SK-N-MC (cell line): ENCODE measurements at places on chromosomes 16 and 17.

DNA sequence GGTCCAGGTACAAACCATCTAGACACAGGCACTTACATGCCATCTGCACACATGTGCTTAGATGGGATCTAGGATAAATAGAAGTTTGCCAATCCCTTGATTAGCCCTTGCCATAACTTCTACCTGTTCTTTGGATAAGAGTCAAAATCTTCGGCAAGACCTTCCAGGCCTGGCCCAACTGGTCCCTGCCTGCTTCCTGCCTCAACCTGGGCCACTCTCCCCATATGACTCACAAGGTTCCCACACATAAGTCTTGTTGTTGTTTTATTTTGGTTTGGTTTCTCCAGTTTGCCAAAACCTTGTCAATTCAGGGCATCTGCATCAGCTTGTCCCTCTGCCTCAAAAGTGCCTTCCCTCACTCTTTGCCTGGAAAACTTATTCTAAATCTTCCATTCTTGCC lies 95.3 kb upstream of the XYLT1 start:
- DNase-seq = no peak

- DNase-seq = no peak
Measured at GRCh38 chr16:54136276-54136625, 150.3 kb downstream of the IRX3 start.

DNA sequence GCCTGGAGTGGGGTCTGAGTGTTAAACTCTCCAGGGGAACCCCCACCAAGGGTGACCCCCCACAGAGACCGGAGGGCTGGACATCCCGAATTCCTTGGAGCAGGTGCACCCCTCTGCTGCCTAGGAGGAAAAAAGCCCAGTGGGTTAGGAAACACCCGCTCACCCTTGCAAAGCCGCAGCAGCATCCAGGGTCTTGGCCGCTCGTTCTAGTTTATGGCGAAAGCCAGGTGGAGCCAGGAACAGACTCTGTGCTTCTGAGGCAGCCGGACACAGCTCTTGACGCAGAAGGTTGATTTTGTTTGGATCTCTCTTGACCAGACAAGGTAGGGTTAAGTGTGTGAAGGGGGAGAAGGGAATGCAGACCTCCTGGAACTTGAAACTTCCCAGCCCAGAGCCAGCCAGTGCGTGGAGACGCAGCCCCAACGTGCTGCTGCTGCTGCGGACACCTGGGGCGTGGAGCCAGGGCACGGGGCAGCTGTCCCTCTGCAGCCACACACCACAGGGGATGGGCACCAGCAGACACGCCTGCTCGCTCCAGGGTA lies 154.5 kb downstream of the LAT start:
- DNase-seq = no peak

- DNase-seq = no peak
Measured at GRCh38 chr16:11099672-11100205, 155.4 kb downstream of the CLEC16A start.

DNA sequence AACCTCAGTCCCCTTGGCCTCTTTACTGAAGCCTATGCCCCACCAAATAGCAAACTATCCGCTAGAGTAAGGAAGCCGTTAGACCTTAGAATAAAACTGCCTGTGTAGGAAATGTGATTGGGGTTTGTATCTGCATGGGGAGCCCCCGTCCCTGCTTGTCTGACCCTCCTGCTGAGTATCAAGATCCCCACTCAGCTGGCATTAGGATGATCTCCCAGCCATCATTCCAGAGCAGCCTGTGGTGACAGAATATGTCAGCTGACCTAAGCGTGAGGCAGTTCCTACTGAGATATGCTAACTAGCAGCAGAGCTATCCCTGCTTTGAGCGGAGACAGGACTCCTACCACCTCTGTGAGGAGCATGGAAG lies 645 bp upstream of the GFOD2 start:
- DNase-seq = no peak

GRCh38 chr16:49168126-49168525 lies 113.5 kb downstream of the CBLN1 start:
- no peak for DNase-seq

GRCh38 chr17:4234401-4234800 lies 29.4 kb downstream of the ANKFY1 start:
- no peak for DNase-seq

- peak; percentile 53 for DNase-seq
Measured at GRCh38 chr17:40516581-40517285, 15.3 kb upstream of the TNS4 start.

- DNase-seq = no peak
Measured at GRCh38 chr17:80262291-80262690, 1.6 kb downstream of the RNF213 start.

DNA sequence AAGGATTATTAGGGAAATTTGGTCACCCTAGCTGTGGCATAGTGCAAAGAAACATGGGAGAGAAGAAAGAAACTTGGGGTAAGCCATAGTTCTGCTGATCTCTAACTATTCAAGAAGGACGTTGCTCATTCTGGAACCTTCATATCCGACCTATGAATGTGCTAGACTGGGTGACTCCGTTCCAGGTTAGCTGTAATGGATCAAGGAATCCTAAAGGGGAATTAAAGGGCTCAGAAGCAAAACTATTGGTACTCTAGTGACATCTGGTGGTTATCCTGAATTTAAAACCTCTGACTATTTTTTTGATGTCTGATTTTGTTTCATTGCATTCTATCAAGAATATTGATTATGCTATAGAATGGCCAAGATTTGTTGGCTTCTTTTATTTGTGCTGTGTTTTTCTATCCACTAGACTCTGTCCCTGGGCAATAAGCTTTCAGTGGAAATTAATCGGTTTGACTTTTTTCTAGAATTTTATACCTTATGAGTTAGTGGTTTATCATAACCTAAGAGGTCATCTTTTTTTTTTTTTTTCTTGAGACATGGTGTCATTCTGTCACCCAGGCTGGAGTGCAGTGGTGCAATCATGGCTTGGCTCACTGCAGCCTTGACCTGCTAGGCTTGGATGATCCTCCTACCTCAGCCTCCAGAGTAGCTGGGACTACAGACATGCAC lies 19.5 kb downstream of the PCTP start:
- peak; percentile 65 for DNase-seq

- DNase-seq = no peak
Measured at GRCh38 chr17:28963055-28963611, 11.8 kb upstream of the PHF12 start.

- no peak for DNase-seq
Measured at GRCh38 chr16:47392081-47392480, 68.8 kb downstream of the ITFG1 start.

DNA sequence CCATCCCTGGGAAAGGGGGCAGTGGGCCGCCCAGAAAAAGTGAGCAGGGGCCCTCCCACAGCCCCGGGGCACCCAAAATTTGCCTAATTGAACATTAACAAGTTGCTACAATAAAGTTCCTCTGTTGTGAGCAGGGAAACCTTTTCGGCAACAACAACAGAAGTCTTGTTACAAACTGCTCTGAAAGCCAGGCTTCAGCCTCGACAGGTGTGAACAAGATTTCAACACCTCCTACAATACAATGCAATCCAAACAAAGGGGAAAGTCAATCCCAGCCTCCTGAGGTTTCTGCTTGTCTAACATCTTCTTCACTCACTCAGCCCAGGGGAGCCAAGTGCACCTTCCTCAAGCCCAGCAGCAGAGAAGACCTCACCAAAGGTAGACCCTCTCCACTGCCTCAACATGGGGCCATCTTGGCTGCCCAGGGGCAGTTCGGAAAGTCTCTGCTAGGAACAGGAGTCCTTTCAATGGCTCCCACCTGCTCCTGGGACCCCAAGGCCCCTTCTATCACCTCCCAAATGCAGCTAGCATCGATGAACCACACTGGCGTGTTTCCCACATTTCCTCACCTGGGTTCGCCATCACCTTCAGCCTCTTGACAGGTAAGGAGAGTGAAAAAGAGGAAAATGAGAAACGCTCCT lies 19.1 kb downstream of the ZFHX3 start:
- no peak for DNase-seq

- DNase-seq = no peak
Measured at GRCh38 chr17:50470426-50470825, 1.7 kb upstream of the CHAD start.
